Mammary epithelial cell (primary cell): ENCODE measurements at places on chromosomes 11 and 22. TPM values are rescaled to one million over a fixed set of nuclear protein-coding genes. Genes with fewer than 3 reads are reported as not detected.

Gene VWCE
- total RNA-seq: 0.50 TPM

Gene OR5D18
- total RNA-seq: not detected

Gene LRRN4CL
- 0.33 TPM for total RNA-seq

Gene MCHR1
- total RNA-seq: 0.50 TPM

Gene DDI1
- not detected in 2 replicates for total RNA-seq
